Upper lobe of right lung (tissue), 1 donor: ENCODE measurements at places on chromosomes 16 and 17.

- no peak for DNase-seq
- no peaks in the 10 kb centered on the region for H3K36me3 ChIP-seq
Measured at GRCh38 chr16:17350207-17350606, 120.6 kb downstream of the XYLT1 start.

DNA sequence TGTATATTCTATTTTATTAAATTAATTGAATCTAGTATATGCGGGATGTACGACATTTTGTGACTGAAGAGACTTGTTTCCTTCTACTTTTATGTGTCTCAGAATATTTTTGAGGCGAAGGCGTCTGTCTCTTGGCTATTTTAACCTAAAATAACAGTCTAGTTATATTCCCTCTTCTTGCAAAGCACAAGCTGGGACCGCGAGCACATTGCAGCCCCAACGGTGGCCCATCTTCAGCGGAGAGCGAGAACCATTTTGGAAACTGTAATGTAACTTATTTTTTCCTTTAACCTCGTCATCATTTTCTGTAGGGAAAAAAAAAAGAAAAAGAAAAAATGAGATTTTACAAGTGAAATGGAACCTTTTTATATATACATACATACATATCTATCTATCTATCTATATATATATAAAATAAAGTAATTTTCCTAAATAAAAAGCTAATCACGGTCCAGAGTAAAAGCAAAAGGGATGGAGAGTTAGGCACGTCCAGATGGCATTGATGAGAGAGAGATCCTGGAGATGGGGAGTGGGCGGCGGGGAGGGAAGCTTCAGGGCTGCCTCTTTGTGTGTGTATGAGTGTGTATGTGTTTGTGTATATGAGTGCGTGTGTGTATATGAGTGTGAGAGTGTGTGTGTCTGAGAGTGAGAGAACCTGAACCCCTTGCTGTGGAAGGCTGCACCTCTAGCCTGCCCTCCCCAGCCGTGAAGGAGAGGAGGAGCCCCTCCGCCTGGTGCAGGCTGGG lies 7.5 kb upstream of the ABCC3 start:
- DNase-seq, result no peak
- H3K27me3 ChIP-seq, result peaks cover 24% of the 10 kb centered on the region
- no peak overlapping the region for H3K4me3 ChIP-seq
- no peak overlapping the region for H3K27ac ChIP-seq
- H3K36me3 ChIP-seq, result no peaks in the 10 kb centered on the region

- H3K4me3 ChIP-seq, result no peak overlapping the region
- H3K36me3 ChIP-seq, result no peaks in the 10 kb centered on the region
- H3K4me1 ChIP-seq, result no peaks in the 10 kb centered on the region
- H3K27me3 ChIP-seq, result peaks cover 6% of the 10 kb centered on the region
- no peak for DNase-seq
- no peak overlapping the region for H3K27ac ChIP-seq
Measured at GRCh38 chr16:23060458-23061320, 88.6 kb downstream of the USP31 start.

GRCh38 chr17:63931981-63932561 lies at the start of gene CD79B:
Gene CD79B, minus strand, starts transcription at chr17:63932331. Its CDS starts 70 bp downstream, at chr17:63932261.
- no peak for DNase-seq
- no peaks in the 10 kb centered on the region for H3K36me3 ChIP-seq
- H3K4me1 ChIP-seq, result peaks cover 5% of the 10 kb centered on the region
- H3K27me3 ChIP-seq, result no peaks in the 10 kb centered on the region
- peak within 1 kb of the TSS; percentile 15 for H3K4me3 ChIP-seq
- no peak within 1 kb of the TSS for H3K27ac ChIP-seq

GRCh38 chr16:17347624-17348023 lies 123.1 kb downstream of the XYLT1 start:
- H3K27me3 ChIP-seq, result no peaks in the 10 kb centered on the region
- peaks cover 43% of the 10 kb centered on the region for H3K4me1 ChIP-seq
- no peak overlapping the region for H3K4me3 ChIP-seq

DNA sequence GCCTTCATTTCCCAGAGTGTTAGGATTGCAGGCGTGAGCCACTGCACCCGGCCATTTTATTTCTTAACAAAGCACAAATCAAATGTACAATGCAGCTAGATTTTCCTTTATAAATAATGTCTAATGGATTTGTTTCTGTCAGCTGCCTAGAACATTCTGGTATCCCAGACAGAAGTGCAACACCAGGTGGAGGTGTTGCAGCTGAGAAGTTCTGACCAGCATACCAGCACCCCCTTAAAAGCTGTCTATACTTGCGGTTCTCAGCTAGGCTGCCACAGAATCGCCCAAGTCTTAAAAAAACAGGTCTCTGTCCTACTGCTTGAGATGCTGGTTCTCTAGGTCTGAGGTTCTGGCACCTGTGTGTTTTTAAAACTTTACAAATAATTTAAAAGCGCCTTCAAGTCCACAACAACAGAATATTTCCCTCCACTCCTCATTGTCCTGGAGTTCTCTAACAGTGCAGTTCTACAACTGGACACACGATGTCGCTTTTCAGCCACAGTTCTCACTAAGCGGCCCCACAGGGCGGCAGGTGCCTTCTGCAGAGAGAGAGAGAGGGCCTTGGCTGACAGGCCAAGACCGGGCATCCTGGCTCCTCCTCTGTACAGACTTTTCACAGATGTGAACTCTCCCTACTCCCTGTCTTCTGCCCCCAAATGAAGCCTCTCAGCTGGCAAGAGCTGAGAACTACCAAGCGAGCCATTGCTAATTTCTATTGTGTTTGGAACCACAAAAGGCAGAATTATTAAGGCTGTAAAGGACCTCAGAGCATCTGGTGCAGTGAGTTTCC lies 32.6 kb upstream of the MEOX1 start:
- no peaks in the 10 kb centered on the region for H3K36me3 ChIP-seq
- H3K4me3 ChIP-seq, result no peak overlapping the region
- no peaks in the 10 kb centered on the region for H3K27me3 ChIP-seq
- H3K27ac ChIP-seq, result no peak overlapping the region
- peaks cover 14% of the 10 kb centered on the region for H3K4me1 ChIP-seq

GRCh38 chr17:50396261-50397110 lies 837 bp downstream of the LRRC59 start:
- peak; percentile 76 for DNase-seq
- H3K4me3 ChIP-seq, result peak overlapping the region; percentile 99
- no peaks in the 10 kb centered on the region for H3K27me3 ChIP-seq
- H3K36me3 ChIP-seq, result peaks cover 37% of the 10 kb centered on the region
- peak overlapping the region; percentile 94 for H3K27ac ChIP-seq
